ENCODE measurements at places on chromosomes 12 and 14.
A peak's percentile ranks its signal among the peaks of the same experiment; 100 is the strongest.

DNA sequence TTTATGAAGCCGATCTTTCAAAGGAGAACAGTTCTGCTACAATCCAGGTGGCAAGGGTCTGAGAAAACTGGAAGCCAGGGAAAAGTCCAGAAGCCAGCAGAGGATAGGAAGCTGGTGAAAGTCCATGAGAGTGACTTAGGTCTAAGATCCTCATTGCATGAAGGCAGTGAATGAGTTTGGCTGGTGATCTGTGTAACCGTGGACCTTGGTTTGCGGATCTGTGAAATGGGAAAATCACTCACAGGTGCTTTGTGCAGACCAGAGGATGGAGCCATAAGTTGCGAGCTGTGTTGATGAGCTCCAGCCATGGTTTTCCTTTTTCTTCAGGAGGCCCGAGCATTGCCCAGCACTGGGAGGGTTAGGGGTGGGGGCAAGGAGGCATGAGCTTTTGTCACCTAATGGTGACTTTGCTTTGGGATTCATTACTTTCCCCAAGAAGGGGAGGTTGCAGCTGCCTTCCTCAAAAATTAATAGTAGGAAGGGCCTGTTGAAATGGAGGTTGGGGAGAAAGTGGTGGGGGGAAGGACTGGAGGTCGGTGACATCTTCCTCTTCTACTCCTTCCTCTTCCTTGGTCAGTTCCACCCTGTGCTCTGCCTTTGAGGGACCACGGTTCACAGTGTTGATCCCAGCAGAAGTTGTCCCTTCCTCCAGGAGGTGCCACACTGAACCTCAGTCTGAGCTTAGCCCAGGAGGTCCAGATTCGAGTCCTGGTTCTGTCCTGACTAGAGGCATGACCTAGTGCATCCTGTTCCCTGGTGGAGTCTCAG, 20.3 kb upstream of the SERPINA6 start:
- no peak for DNase-seq

- no peak for DNase-seq
Observed at GRCh38 chr14:105120056-105120455, 48.5 kb downstream of the JAG2 start.

DNA sequence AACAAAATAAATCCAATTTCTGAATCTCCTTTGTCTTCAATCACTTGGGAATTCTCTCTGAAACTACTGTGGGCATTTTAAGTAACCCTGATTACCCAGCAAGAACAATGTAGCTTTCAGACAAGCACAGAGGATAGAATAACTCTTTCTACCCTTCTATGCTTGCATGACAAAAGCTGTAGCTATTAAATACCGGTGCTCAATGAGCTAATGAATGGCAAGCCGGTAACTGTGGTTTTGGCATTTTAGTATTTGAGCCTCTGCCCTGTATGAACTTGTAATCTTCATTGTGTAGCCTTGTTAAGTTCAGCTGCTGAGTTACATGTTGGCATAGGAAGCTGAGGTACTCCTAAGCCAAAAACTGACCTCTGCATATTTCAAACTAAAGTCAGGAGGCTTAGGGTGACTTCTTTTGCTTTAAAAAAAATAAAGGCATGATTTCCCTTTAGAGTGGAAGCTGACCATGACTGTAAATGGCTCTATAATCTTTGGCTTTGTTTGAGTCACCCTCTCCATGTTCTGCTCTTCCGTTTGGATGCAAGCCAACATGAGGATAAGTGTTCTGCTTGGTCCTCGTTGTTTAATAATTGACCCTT, 171.0 kb upstream of the HIF1A start:
- DNase-seq: no peak

GRCh38 chr12:117313926-117314325, 47.5 kb downstream of the NOS1 start:
- no peak for DNase-seq

DNA sequence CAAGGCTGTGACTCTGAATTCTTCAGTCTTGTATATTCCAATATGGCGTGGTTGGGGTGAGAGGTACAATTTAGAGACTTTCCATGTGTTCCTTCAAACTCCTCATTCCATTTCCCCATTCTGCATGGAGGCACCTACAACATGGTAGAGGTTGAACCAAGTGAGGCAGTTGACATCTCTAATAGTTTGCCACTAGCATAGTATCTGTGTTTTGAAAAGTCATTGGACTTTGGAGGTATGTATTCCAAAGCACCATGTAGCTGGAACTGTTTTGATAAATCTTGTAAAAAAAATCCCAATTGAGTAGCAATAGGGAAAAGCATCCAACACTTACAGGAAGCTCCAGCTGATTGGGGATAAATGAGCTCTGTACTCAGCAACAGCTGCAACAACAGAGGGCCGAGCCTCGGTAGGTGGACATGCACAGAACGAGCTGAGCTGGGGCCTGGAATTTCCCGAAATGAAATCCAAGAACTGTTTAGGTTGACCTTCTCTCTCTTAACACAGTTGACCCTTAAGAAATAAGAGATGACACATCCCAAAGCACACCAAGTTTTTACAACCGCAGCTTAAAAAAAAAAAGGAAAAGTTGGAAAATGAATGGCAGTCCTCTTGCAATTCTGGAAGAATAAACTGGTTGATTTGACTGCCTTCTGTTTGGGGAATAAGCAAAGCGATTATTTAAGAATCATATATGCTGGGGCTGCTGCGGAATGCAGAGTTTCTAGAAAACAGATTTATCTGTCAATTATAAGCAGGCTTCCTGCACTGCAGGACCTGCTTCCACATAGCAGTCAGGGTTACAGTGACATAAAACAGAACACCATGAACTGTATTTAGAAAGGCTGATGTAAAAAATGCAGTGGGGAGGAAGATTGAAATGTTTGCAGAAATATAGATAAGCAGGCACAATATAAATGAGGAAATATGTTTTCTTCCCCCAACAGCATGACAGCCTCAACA, 194.6 kb upstream of the KRR1 start:
- DNase-seq: peak; percentile 75

DNA sequence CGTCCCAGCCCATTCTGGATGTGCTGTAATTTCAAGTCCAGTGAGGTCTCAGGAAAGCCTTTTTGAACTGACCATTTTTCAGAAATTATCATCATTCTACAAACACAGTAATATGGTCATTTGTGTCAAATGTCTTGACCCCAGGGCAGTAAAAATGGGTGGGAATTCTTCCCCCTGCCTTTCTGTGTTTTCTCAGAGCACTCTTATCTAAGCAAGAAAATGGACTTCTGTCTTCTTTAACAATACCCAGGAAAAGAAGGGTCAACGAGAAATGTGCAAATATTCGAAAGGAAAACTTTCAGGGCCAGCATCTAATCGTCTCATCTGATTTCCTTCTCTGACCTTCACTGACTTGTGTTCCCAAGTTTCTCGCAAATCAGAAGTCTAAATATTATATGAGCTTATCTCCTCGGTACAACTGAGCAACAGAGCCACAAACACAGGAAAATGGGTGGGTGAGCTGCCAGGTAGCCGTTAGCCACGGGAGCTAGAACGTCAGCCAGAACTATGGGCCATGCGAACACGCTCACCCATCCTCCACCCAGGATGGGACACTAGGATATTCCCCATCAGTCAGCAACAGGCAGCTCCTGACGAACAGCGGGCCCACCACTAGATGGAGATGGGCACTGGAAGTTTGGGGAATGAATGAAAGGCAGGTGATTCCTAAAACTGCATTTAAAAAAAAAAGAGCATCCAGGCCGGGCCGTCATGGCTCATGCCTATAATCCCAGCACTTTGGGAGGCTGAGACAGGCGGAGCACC, 57.1 kb downstream of the VWF start:
- peak; percentile 42 for DNase-seq

Measured in cardiac muscle cell (in vitro differentiated cells and primary cell).